ENCODE measurements at places on chromosomes 7 and 10. TPM values are rescaled to one million over a fixed set of nuclear protein-coding genes. Genes with fewer than 3 reads are reported as not detected.

DNA sequence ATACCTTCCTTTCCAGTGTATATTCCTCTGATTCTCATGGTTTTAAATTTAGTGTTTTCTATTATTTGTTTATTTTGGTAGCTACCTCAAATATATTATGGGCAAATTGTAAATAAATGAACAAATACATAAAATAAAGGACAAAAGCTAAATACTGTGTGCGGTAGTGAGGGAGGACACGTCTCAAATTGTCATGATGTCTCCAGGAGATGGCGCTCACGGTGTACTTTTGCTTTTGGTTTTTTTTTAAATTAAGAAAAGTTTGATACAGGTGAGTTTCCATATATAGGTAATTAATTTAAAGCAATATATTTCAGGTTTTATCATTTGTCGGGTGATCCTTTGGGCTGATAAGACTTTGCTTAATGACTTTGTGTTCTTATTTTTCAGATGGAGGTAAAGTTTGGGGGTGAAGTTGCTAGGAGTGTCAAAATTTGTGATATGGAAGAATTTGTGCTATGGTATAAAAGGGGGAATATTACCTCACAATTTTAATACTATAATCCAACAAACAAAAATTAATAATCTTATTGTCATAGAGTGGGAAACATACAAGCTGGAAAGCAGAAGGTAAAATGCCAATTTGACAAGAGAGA, 68.4 kb upstream of the TMEM229A start:
- no peak for DNase-seq

- no peak for DNase-seq
Measured at GRCh38 chr7:155815332-155816191, 3.3 kb upstream of the SHH start.

- peak; percentile 49 for DNase-seq
Measured at GRCh38 chr10:100569687-100570481, 34.1 kb downstream of the HIF1AN start.

- DNase-seq: no peak
Measured at GRCh38 chr10:88565072-88565471, 18.0 kb downstream of the RNLS start.

DNA sequence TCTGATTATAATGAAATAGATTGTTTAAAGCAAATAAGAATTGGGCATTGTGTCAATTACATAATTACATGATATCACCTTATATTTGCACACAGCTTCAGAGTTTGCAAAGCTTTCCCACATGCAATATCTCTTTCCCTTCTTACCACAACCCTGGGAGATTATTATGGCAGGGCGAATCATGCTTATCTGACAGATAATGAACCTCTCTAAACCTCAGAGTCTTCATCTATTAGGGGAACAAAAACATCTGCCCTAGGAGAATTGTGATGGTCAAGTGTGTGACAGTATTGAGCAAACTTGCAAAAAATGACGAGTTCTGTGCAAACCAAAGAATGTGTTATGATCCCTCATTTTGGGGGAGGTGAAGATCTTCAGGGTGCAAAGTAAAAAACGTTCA, 90.0 kb downstream of the MYOF start:
- no peak for DNase-seq

GIMAP5 gene
- 3.2 TPM for polyA plus RNA-seq

DNA sequence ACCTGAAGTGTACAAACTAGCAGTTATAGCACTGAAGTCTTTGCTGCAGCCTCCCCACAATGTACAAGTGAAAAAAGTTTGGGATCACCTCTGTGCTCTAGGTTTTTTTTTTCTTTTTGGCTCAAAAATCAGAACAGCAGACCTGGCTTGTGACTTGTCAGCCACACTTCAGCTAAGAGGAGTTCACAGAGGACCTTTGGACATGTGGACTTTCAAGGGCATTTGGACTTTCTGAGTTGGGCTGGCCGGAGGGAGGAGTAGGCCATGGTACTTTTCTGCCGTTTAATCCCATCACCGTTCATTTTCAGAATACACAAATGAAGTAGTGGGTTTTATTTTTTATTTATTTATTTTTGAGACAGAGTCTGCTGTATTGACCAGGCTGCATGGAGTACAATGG, 21.9 kb upstream of the ACSL5 start:
- no peak for DNase-seq

GRCh38 chr10:1977461-1977860, 240.1 kb upstream of the ADARB2 start:
- DNase-seq: no peak

DNA sequence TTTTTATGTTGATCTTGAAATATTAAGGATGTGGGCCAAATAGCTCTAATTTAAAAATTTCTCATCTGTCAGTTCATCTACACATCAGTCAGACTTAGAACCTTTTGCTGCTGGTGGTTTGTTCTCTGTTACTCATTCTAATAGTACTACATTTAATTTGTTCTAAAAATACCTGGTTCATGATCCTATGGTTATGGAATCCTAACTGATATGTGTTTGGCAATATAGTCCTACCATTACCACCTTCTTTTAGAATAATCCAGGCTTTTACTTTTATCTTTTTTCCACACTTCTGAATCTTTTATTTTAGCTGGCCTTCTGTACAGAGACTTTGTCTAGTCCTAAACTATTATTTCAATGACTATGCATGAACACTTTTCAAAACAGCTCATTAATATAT, 116.9 kb downstream of the SVOPL start:
- DNase-seq: no peak

SPDYE2 gene
- polyA plus RNA-seq: 3.2 TPM

GRCh38 chr7:71626206-71626605, 494.3 kb downstream of the GALNT17 start:
- no peak for DNase-seq

DNA sequence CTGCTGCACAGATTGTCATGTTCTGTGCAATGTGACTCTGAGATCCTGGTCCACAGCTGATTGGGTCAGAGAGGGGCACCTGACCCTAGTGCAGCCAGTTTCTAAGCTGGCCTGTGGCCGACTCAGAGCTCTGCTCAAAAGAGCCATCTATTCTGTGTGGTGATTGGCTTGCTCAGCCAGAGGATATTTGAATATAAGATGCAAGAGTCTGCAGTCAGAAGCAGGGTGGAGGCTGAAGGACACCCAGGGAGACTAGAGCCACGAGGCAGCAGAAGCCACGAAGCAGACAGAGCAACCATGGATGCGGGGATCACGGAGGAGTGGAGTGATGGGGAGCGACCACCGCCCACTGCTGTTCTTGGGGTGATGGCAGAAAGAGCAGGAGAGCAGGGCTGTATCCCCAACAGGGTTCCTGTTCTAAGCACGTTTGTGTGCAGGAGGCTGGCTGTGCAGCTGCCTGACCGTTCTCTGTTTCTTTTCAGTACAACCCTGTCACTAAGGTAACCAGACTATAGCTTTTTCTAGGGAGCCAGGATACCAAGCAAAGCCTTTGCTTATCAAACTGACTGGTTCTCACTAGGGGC, 19.5 kb upstream of the RHEB start:
- DNase-seq: no peak

MUC12 gene
- 0.22 TPM for polyA plus RNA-seq

AKR1D1 gene
- 0.20 TPM for polyA plus RNA-seq

- DNase-seq: no peak
Measured at GRCh38 chr10:96014473-96015102, 28.8 kb upstream of the CCNJ start.

DNA sequence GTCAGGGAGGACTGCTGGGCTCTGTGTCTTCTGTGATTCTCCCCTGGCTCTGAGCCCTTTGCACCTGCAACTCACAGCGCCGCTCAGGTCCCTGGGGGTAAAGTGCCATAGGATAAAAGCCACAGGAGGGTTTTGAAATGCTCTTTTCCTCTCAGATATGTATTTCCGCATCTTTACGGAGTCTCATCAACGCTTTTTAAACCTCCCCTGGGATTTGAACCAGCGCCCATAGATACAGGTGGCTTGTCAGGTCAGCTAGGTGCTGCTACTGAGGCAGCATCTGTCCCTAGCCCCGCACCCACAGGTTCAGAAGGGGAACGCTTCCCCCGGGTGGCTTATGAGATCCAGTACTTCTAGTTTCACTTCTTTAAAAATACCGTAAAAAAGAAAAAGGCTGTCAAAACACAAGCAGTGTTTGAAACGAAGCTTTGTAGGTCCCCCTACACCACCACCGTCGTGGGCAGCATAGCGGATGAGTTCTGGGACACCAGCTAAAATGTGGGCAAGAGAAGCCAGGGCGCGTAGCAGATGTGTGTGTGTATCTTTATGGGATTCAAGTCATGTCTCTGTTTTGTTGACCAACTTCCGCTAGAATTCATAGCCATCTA, 173.5 kb downstream of the CUX1 start:
- DNase-seq: no peak

DNA sequence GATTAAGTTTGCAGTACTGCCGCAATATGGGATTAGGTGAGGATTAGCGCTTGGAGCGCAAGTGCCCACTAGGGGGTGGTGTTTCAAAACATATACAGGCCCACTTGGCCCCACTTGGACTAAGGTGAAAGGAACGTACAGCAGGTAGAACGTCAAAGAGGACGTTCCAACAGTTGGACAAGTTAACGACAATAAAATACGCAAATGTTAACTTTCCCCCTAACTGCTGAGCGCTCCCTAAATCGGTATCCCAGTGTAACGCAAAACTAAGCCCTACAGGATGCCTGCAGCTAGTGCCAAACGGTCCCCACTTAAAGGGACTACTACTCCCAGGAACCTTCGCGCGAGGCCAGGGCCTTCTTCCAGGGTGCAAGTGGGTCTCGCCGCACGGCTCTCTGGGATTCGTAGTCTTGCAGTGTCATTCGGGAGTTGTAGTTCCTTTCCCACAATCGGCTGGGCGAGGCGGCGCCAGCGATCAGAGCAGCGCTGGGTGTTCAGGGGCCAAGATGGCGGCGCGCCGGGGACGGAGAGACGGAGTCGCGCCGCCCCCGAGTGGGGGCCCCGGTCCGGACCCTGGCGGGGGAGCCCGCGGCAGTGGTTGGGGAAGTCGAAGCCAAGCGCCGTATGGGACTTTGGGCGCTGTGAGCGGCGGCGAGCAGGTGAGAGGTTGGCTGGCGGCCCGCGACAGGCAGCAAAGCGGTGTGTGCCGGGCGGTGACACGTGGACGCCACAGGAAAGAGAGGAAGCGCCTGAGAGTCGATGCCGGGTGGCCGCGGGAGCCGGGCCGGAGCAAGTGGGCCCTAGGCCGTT, at the start of gene PPRC1:
TSS of gene PPRC1 (plus strand) at position 478 of the 810 bp plus-strand sequence. CDS start at position 507, 29 bp downstream.
- peak; percentile 98 for DNase-seq

TRIM74 gene
- polyA plus RNA-seq: 3.4 TPM

DNA sequence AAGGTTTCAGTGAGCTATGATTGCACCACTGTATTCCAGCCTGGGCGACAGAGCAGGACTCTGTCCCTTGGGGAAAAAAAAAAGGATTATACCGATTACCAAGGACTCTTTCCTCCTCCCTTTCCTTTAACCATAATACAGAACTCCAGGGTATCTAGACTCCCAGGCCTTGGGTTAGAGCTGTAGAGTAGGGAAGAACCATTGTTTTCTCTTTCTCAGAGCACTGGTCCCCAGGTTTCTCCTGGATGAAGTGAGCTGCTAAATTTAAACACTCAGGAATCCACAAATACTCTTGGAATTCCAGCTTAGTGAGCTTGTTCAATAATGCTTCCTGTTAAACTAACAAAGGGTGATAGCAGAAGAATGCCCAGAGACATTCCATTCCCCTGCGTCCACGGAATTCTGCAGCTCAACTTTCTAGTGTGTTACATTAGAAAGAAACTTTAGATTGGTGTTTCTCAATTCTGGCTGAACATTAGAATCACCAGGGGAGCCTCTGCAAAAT, 14.6 kb upstream of the RPEL1 start:
- DNase-seq: no peak

NCF1 gene
- polyA plus RNA-seq: 2.2 TPM

DNA sequence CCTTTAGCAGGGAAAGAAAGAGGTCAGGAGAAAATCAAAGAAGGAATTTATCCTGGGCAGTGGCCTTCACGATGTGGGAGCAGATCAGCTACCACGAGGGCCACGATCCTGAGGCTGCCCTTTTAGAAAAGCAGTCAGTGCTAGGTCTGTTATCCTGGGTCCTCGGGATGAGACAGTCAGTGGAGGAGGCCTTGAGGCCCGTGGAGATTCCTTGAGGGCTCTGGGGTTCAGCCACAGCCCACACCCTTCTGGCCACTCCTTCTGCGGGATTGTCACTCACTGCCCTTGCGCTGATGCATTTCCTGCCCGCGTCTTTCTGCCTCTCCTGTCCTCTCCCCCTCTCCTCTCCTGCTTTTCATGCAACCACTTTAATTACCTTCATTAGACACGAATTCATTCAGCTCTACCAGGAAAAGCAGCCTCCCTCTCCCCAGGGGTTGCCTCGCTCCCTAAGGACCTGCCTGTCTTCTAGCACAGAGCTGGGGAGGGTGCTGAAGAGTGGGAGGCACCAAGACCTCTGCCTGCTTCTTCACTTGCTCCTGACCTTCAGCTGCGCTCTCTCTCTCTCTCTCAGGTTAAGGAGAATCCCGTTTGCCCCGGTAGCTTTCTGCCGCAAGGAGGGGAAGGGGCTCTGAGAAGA, 42.6 kb upstream of the LRRC4 start:
- DNase-seq: no peak

GRCh38 chr7:31056775-31057346, 4.8 kb downstream of the ADCYAP1R1 start:
- no peak for DNase-seq

All from renal cortex interstitium (tissue), 15 donors.